Activated CD4-positive, alpha-beta T cell treated with anti-CD3 and anti-CD28 coated beads, Interleukin-2, amount 10 ng/mL, durations not matched to agents 24 days and 14 days (primary cell): ENCODE measurements at places on chromosomes 3 and 15.

- no peak for DNase-seq
Measured at GRCh38 chr3:9947025-9947995, 4.9 kb downstream of the PRRT3 start.

DNA sequence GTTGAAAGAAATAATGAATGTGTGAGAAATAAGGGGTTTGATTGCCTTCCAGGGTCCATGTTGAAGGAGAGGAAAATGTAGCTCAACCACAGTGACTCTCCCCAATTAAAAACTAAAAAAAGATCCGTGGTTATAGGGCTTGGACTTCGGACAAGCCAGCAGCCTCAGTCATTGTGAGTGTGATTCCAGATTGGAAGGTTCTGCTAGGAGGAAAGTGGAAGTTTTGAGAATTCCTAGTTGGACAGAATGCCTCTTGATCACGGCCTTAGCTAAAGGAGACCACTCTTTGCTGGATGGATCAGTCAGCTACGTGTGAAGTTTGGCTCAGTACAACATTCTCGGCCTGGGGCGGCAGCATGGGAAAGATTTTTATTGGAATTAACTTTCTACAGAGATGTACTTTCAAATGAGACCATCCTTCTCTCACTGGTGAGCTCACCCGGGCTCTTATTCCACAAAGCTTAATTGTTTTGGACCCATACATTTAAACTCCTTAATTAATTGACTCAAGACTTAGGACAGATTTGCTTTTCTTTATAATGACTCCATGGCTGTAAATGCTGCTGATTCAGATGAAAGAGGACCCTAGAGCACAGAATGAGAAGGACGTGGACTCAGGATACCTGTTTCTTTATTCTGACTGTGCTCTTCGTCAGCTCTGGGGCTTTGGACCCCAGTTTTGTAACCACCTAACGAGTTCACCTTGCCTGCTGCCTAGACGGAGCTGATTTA lies 27.5 kb downstream of the FLNB start:
- no peak for DNase-seq

DNA sequence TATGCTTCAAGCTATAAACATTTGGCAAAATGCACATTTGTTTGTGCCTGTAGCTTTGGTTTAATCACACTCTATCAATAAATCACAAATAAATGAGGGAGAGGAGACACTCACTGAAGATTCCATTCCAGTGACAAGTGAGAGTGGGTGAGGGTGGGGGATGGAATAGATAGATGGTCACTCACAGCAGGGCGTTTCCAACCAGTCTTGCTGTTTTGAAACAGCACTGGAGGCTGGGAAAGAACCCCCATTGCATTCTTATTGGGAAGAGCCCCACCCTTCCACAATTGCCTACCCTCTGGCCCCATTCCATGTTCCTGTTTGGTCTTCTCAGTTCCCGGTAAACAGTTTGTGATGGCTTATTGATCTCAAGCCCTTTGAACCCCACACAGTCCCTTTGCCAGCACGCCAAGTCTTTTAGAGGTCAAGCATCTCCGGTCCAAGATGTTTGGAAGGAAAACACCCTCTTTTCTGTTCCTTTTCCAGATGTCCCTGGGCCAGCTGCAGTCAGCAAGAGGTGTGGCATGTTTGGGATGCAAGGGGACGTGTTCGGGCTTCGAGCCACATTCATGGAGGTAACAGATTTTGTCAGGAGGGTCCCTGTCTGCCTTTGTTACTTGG lies 30.7 kb downstream of the LMCD1 start:
- DNase-seq: no peak

GRCh38 chr3:42451116-42451515 lies 40.7 kb upstream of the LYZL4 start:
- no peak for DNase-seq

- DNase-seq: no peak
Measured at GRCh38 chr3:119245778-119246177, 5.1 kb upstream of the B4GALT4 start.

DNA sequence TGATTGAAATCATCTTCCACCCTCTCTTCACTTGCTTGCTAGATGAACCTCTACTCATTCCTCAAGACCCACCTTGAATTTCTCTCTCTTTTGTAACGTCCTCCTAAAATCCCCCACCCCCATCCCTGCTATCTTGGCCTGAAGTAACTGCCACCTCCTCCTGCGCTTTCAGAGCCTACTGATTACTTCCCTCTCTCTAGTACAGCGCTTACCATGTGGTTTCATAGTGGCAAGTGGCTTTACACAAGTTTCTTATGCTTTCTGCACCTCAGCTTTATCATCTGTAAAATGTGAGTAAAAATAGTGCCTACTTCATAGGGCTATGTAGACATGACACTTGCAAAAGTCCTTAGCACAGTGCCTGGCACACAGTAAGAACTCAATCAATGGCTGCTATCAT lies 28.7 kb upstream of the DAZL start:
- no peak for DNase-seq

DNA sequence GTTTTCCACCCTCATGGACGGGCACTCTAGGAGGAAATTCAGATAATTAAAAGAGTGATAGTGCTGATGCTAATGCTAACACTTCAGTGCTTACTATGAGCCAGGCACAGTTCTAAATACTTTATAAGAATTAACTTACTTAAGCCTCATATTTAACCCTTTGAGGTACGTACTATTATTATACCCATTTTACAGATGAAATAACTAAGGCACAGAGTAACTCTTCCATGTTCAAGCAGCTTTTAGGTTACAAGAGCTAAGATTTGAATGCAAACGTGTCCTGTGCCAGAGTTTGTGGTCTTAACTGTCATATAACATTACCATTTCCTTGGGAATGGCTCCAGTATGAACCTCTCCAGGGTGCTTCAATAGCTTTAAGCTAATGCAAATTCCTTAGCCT lies 114.7 kb upstream of the PRR23C start:
- no peak for DNase-seq

- no peak for DNase-seq
Measured at GRCh38 chr3:160531311-160531710, 34.1 kb downstream of the KPNA4 start.

DNA sequence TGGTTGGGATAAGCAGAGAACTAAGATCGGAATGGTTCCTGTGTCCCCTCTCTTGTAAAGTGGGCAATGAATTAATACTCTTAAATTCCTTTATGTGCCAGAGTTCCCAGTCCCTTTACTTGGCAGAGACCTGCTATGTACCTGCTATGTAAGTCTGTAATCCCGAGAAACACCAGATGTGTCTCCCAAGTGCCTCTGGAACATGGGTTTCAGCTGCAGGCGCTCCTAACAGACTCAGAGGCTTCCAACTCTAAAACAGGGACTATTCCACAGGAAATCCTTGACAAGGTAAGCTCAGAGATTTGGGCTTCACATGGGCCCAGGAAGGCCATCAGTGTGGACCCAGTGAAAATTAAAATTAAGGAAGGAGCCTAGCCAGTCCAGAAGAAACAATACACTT lies 117.7 kb upstream of the PLCL2 start:
- no peak for DNase-seq

DNA sequence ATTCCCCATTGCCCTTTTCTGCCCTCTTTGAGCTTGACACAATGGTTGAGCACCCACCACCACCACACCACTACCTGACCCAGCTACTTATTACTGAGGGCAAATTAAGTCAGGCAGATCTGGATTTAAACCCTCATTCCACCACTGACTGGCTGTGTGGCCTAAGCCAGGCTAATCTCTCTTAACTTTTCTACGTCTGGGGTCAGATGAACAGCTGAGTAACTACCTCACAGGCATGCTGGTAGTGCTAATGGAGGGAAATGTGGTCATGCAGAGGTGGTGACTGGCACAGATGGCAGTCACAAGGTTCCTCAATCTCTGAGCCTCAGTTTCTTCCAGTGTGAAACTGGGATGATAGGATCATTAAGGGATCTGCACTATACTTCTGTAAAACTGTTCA lies 4.3 kb upstream of the MRPS25 start:
- no peak for DNase-seq

- DNase-seq: peak; percentile 82
Measured at GRCh38 chr15:63501256-63502089, 2.9 kb upstream of the USP3 start.

GRCh38 chr3:121649645-121650044 lies 11.1 kb downstream of the HCLS1 start:
- DNase-seq: no peak

DNA sequence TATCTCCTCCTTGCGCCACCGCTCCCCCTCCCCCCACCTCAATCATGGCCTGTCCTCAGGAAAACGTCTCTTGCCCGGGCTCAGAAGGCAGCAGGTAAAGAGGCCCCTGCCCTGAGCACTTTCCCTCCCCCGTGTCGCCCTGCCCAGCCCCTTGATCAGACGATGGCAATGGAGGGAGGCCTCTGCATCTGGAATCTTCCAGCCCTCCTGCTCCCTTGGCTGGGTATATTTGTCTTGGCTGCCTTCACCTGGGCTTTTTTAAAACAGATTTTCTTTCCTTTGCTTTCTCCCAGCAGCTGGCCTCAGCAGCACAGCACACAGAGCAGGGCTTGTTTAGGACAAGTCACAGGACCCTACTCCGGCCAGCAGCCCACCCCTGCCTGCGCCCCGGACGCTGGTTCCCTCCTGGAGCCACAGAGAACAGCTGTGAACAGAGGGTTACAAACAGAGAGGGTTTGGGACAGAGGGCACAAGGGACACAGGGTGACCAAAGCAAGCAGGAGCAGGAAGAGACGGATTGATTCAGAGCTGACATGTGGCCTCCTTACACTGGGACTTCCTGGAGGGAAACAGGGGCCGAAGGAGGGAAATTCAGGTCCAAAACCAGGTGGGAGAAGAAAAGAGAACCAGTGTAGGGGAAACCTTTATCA lies 78.7 kb downstream of the ISG20 start:
- no peak for DNase-seq

GRCh38 chr3:50165910-50166538 lies 10.9 kb downstream of the SEMA3F start:
- no peak for DNase-seq

- DNase-seq: no peak
Measured at GRCh38 chr3:13051066-13051465, 22.2 kb downstream of the IQSEC1 start.

DNA sequence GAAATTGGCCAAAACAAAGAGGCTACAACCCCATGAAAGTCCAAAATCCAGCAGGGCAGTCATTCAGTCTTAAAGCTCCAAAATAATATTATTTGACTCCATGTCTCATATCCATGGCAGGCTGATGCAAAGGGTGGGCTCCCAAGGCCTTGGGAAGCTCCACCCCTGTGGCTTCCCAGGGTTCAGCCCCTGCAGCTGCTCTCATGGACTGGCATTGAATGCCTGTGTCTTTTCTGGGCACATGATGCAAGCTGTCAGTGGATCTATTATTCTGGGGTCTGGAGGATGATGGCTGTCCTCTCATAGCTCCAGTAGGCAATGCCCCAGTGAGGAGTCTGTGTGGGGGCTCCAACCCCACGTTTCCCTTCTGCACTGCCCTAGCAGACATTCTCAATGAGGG lies 81.8 kb downstream of the ZMAT3 start:
- no peak for DNase-seq

- no peak for DNase-seq
Measured at GRCh38 chr15:98150084-98150483, 189.6 kb downstream of the ARRDC4 start.

- DNase-seq: no peak
Measured at GRCh38 chr3:186257866-186258265, 104.2 kb downstream of the DGKG start.

DNA sequence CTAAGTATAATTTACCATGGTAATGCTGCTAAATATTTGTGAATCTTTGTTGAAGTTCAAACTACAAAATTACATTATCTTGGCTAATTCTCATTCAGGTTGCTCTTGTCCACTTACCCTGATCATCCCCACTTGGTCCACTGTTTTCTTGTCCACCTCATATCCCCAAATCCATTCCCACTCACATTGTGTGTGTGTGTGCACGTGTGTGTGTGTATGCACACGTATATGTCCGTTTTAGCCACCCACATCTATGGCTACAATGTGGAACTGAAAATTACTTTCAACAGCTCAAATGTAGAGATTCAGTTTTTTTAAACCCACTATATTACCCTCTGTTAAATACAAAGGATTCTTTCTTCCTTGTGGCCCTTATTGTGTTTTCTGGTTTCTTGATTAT lies 15.2 kb upstream of the MEIS2 start:
- no peak for DNase-seq

DNA sequence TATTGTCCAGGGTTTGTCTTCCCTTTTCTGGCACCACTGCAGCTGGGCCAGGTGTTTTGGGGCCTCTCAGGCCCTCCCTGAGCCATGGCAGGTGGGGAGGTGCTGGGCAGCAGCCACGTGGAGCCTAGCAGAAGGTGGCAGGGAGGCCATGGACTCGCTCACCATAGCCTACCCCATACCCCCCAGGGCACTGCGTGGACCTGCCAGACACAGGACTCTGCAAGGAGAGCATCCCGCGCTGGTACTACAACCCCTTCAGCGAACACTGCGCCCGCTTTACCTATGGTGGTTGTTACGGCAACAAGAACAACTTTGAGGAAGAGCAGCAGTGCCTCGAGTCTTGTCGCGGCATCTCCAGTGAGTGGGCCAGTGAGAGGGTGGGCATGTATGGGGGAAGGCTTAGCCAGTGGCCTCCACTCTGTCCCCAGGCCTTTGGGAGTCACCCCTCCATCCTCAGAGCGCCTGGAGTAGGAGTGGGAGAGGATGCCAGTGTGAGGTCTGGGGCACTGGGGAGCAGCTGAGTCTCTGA lies 11.9 kb downstream of the SPINT1 start:
- no peak for DNase-seq

DNA sequence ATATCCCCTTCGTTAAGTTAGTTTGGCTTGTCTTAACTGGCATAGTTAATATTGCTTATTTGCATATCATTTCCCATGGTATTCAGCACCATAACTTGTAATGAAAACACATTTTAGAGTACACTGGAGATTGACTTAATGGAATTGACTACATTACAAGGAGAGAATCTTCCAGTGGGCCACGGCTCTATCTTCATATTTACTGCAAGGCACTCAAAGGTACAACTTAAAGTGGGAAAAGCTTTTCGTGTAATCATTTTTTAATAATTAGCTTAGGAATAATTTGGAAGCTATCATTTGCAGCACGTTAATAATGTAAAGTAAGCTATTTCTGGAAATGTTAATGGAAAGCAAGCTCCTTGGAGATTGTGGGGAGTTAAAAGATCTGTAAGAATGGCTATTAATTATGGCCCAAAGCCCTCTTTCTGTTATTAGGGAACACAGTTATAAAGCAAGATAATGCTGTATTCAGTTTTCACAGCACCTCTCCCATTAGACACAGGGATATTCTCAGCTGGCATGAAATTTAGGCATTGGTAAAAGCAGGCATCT lies 551.5 kb upstream of the RGMA start:
- no peak for DNase-seq
